ENCODE measurements at places on chromosomes 7 and 10.

GRCh38 chr7:107644309-107644974, 16.2 kb upstream of the SLC26A4 start:
- DNase-seq = no peak

GRCh38 chr10:21363092-21363730, 162.3 kb downstream of the SKIDA1 start:
- no peak for DNase-seq

- peak; percentile 94 for DNase-seq
Measured at GRCh38 chr7:5284304-5285281, 1.9 kb downstream of the SLC29A4 start.

- no peak for DNase-seq
Measured at GRCh38 chr10:42877496-42878030, 95.0 kb downstream of the BMS1 start.

DNA sequence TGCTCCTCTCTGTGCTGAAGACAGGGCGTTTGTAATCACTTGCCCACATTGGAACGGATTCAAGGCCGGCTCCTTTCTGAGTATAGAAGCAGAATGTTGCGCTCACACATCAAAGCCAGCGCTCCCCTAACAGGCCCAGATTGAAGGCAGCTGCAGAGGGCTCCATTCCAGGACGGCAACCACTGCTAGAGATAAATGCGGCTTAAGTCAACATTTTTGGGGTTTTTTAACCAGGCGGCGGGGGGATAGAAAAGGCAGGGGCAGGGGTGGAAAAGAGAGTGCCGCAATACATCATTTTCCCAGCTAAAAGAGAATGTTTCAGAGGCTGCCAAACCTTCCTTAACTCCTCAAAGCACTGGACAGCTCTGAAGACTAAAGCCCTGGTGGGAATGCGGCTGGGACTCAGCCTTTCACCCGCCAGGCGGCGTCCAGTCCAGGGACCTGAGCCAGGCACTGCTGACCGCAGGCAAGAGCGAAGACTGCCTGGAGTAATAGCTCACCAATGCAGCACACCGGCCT, 189.6 kb downstream of the TNS3 start:
- no peak for DNase-seq

DNA sequence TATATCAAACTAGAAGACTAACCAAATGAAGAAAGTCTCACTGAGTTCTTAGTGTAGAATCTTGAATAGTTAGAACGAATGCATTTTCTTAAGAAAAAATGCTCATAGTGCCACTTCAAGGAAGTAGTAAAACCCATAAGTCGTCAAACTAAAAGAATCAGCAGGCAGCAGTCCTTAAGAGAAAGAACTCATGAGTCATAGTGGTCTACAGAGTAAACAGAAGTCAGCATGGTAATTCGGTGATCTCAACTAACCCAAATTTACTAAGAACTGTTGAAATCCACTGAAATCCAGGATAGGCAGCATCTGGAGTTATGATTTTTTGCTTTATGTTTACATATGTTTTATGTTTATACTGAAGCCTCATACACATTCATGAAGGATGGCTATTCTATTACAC, 256.2 kb downstream of the LHFPL3 start:
- DNase-seq = no peak

DNA sequence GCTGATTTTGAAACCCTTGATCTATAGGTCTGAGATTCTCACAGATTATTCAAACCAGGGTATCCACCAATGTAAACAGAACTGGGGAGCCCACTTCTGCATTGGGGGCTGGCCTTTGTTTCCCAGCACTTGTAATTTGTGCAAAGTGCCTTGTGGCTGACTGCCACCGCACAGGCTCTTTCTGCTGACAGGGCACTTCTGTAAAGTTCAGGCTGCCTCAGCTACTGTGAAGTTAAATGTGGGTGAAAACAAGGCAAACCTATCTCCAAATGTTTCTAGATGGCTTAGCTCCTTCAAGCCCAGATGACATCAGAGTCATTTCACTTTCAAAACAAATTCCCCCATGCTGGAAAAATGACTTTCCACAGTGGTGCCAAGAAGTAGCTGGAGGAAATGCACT, 54.7 kb downstream of the GRID1 start:
- DNase-seq = no peak

GRCh38 chr7:39517240-39517639, 49.0 kb upstream of the YAE1 start:
- DNase-seq = no peak

- DNase-seq = no peak
Measured at GRCh38 chr7:117312593-117313580, 10.0 kb downstream of the WNT2 start.

DNA sequence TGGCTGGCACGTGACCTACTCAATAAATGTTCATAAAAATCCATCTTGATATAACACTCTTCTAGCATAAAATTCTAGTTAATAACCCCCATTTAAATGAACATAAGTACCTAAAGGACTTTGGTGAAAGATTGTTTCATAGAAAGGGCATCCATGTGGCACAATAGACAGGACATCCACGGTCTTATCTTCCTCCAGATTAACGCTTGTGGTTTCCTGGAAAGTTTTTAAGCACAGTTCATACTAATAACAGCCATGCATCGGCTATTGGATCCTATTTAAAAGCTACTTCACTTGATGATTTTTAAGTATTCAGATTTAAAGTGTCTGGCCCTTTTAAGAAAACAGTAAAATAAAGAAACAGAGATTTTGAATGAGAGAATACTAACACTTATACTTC, 288.3 kb downstream of the AHR start:
- no peak for DNase-seq

DNA sequence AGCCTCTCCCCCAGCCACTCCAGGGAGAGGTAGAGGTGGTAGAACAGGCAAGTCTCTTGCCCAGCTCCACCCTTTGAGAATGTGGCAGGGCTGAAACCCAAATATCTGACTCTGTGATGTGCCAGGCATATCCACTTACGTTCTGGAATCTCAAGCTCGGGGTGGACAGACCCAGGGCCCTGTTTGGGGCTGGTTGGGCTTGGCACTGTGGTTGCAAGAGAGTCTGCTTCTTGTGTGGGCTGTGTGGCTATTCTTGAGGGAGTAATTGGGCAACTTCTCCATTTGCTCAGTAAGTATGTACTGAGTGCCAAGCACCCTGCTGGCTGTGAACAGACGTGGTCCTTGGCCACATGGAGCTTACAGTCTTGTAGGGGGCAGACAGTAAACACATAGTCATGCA, 4.7 kb downstream of the UBTD1 start:
- DNase-seq = no peak

All from H7 (cell line).